H9 (cell line): ENCODE measurements at places on chromosomes 7 and 10. TPM values are rescaled to one million over a fixed set of nuclear protein-coding genes. Genes with fewer than 3 reads are reported as not detected.

CRTAC1 gene
- 0.46 and 0.48 TPM in 2 replicates for total RNA-seq

GRCh38 chr7:15236952-15237351 is 324.9 kb downstream of the AGMO start:
- no peak for DNase-seq

DNA sequence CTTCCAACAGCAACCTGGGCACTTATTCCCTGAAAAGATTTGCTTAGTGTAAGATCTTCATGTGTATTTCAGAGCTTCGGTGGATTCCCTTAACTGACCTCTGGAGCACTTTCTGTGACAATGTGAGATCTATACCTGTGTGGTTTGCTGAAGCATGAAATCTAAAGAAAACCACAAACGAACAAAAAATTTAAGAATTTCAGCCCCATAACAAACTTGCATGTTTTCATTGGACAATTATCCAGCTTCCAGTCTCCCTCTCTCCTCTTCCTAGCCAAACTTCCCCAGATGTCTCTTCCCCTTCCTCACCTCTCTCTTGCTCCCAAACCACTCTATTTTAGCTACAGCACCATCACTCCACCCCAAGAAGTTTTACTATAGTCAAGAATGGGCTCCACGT is 279.9 kb upstream of the SORCS1 start:
- no peak for DNase-seq

SMKR1 gene
- 0.35 and 0.87 TPM in 2 replicates for total RNA-seq

DNA sequence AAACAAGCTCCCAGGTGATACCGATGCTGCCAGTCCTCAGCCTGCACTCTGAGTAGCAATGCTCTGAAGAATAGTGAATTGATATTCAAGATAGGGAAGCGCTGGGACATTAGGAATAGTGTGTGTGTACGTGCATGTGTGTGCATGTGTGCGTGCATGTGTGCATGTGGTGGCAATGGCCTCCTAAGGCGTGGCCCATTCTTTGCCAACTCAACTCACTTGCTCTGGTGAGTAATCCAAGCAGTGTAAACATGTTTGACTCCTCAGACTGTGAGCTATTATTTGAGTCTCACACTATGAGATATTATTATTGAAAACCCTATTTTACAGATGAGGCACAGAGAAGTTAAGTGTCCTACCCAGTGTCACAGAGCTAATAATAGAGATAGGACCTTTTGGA is 186.6 kb downstream of the RAB11FIP2 start:
- no peak for DNase-seq

GRCh38 chr10:31602541-31603234 is 283.7 kb downstream of the ZEB1 start:
- DNase-seq = peak; percentile 68

DNA sequence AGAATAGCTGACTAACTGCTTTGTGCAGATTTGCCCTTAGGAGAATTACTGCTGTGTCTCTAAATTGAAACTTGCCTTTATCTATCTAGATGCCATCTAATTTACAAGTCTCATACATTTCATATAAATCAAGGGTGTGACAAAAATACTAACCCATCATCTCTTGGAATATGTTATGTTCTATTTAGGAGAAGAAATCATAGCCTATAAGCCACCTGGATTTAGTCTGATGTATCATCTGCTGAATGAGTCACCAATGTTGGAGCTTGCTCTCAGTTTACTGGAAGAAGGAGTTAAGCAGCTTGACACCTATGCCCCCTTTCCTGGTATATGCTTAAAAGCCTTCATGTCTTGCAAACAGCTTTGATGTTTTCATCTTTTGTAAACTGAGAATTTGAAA is 43.5 kb downstream of the NUP205 start:
- no peak for DNase-seq

NAT16 gene
- total RNA-seq = 0.50 and 0.88 TPM in 2 replicates

SLC26A3 gene
- total RNA-seq = not detected in 2 replicates

DNA sequence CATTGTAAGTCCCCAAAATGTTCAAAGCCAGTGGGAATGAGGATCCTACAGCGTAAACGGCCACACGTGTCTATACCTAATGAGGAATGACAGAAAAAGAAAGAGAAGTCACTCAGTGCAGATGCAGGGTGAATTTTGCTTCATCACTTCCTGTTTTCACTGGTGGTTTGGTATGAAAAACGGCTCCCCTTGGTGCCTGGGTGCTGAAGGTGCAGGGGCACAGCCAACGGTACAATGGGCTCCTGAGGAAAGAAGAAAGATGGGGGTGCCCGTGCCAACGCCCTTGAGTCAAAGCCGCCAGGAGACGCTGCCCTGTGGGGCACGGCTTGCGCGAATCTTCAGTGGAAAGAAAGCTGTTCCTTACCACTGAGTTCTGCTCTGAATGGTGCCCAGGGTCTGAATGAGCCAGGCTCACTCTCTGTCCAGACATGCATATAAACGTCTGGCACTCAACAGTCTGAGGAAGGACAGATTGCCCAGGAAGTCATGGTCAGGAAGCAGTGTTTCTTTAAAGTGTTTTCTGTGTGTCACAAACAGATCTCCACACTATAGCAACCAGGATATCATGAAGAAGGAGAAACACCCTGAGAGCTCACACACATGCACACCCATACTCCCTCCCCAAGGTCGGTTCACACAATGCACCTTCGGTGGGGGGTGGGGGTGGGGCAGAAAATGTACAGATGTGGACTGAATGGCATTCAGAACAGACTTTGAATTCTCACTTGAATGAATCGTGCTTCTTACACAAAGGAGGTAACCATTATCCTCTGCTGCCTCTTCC is 105.8 kb downstream of the ELMO1 start:
- no peak for DNase-seq

DNA sequence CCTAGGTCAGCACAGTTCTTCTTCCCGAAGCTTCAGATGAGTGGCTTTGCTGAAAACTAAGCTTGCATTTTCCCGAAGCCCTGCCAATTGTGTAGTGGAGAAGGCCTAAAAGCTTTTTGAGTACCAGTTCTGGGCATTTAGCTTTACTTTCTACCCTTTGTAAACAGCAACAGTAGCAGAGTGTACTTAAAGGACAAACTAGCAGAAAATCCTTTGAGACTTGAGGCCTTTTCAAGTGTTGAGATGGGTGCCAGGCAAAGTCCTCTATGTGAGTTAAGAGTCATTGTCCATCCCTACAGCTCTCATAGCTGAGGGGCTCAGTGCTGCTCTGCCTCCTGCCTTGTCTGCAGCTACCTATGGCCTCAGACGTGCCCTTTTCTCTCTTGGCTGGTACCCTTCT is 368.2 kb downstream of the CCSER2 start:
- no peak for DNase-seq

IQUB gene
- total RNA-seq = 0.28 and 0.39 TPM in 2 replicates

- DNase-seq = no peak
Measured at GRCh38 chr7:123041101-123041500, 45.6 kb upstream of the TAS2R16 start.

DNA sequence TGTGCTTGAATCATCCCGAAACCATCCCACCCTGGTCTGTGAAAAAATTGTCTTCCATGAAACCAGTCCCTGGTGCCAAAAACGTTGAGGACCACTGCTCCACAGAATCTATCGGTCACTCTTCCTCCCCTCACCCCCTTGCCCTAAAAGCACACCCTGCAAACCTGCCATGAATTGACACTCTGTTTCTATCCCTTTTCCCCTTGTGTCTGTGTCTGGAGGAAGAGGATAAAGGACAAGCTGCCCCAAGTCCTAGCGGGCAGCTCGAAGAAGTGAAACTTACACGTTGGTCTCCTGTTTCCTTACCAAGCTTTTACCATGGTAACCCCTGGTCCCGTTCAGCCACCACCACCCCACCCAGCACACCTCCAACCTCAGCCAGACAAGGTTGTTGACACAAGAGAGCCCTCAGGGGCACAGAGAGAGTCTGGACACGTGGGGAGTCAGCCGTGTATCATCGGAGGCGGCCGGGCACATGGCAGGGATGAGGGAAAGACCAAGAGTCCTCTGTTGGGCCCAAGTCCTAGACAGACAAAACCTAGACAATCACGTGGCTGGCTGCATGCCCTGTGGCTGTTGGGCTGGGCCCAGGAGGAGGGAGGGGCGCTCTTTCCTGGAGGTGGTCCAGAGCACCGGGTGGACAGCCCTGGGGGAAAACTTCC is 784 bp upstream of the SERPINE1 start:
- DNase-seq = no peak

GRCh38 chr10:63382066-63382465 is 83.7 kb downstream of the JMJD1C start:
- no peak for DNase-seq

MRLN gene
- not detected in 2 replicates for total RNA-seq

DNA sequence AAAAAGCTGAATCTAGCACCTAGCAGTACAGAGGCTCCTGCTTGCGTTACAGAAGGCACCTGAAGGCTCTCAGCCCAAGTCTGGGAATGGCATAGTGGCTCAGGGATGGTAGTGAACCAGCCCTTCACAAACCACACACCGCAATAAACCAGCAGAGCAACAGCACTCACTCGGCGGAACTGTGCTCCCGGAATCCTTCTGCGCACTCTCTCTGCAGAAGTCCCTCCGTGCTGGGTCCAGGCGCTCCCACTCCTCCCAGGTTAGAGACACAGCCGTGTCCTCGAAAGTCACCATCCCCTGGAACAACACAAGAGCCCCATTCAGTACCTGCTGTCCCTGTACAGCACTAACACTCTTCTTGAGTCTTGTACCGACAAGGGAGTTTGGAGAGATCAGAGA is 1.5 kb downstream of the ZNF394 start:
- no peak for DNase-seq

MUC12 gene
- 11.5 and 12.2 TPM in 2 replicates for total RNA-seq

ACTL6B gene
- total RNA-seq = 0.33 and 0.50 TPM in 2 replicates

AVPI1 gene
- 6.5 and 6.9 TPM in 2 replicates for total RNA-seq

DNA sequence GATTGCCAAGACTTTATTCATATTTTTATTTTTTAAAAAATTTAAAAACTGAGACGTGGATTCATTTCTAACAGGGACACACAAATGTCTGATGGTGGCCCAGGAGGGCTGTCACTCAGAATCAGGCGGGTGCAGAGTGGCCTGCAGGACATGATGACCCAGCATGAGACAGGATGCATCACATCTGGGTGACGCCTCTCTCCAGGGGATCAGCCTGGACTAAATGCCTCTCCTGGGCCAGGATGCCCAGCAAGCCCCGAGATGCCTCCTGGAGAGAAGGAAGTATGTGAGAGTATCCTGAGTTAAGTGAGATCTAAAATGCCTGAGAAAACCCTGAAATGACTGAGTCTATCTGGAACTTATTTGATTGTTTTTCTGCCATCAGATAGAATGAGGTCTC is 16.9 kb upstream of the MTURN start:
- no peak for DNase-seq

GRCh38 chr7:80087051-80087770 is 47.4 kb upstream of the GNAI1 start:
- DNase-seq = no peak

DNA sequence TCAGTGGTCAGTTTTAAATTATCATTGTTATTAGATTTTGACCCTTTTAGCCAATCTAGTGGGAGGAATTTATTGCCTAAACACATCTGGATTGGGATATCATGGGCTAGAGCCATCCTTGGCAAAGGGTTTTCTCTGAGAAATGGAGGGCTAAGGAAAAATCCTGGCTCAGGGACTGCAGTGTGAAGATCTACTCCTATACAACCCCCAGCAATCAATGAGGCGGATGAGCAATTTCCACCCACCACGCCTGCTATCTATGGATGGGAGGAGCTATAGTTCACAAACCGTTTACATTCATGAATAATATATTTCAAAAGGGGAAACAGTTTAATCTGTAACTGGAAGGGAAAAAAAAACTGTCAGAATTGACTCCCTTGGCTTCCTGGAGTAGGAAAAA is 2.7 kb downstream of the CAV1 start:
- DNase-seq = no peak

GRCh38 chr7:25894002-25894901 is 257.7 kb upstream of the NFE2L3 start:
- peak; percentile 75 for DNase-seq

DNA sequence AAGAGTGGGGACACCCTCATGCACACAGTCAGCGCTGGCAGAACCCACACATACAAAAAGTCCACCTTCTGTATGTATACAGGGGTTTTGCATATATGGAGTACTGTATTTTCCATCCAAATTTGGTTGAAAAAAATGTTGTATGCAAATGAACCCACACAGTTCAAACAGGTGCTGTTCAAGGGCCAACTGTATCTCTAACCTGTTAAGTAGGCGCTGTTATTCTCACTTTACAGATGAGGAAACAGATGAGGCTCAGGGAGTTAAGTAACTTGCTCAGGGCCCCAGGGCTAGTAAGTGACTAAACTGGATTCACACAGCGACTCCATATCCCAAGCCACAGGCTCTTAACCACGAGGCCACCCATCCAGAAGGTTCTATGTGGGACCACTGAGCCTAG is 69.9 kb downstream of the C10orf105 start:
- DNase-seq = no peak

GIMAP2 gene
- not detected in 2 replicates for total RNA-seq

DNA sequence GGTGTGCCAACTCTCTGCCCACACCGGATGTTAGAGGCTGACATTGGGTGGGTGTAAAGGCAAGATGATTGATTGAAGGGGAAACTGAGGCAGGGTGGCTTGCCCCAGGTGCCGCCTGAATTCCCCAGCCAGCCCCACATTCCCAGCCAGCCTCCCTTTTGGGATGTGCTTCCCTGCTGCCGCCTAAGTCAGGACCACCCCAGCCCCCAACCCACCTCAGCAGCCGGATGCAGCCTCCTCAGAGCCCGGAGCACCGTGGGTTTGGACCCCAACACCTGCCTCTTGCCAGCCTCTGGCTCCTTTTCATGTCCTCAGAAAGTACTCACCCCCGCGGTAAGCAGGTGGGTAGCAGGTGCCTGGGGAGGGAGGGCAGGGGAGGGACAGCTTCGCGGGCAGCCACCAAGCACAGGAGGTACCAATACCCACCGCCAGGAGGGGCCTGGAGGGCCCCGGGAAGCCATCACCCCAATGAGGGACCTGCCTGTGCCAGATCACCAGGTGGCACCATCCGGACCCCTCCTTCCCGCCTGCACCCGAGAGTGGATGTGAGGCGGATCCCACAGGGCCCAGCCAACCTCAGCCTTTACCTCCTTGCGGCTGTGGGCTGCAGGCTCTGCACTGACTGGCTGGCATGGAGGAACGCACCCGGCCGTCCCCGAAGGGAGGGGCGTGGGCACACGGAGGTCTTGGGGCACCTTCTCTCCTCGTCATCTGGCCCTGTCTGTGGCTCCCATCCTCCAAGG is 60.5 kb downstream of the PWWP2B start:
- DNase-seq = no peak

DNA sequence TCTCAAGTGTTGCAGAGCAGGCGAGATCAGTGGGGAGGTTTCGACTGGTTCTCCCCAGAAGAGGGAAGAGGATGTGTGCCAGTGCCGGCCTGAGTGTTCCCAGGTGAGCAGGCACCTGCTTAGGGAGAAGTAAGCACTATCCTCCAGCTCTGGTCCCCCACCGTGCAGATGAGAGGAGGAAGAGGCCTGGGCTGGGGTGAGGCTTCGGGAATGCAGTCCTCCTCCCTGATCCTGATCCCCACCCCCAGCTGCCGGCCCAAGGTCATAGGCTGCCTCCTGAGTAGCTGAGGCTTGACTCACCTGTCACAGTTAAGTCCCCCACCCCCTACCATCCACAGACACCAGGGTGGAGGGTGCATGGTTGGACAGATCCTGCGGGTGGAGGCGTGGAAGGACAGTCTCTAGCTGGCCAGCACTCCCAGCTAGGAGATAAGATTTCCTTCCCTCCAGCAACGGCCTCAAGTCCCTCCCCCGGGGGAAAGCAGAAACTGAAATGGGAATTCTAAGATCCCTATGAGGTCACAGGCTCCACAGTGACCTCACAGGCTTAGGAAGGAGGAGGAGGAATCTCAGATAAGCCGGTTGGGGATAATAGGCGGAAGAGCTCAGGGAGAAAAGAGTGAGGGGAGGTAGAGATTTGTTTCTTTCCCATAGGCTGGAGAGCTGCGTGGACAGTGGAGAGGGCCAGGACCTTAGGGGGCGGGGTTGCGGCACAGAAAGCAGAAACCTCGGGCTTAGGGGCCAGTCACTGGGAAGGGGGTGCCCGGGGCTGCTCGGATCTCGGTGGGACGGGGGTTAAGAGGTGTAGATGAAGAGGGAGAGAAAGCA is 1.0 kb downstream of the LRCH4 start:
- DNase-seq = peak; percentile 84
